ENCODE measurements at places on chromosomes 7 and 10.

DNA sequence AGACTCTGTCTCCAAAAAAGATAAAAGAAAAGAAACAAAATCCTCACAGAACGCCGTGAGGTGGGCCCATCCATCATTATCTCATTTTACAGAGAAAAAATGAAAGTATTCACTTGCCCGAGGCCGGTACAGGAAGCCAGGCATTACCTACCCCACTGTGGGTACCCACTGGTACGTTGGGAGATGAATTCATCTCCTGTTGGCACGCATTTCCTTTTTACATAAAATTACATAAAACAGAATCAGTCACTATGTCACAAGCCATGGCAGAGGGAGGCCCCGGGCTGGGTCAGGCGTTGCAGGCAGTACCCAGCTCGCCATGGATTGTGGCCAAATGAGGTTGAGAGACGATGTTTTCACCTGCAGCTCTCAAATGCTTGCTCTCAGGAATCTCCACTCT is 38.6 kb upstream of the TNRC18 start:
- no peak for DNase-seq

DNA sequence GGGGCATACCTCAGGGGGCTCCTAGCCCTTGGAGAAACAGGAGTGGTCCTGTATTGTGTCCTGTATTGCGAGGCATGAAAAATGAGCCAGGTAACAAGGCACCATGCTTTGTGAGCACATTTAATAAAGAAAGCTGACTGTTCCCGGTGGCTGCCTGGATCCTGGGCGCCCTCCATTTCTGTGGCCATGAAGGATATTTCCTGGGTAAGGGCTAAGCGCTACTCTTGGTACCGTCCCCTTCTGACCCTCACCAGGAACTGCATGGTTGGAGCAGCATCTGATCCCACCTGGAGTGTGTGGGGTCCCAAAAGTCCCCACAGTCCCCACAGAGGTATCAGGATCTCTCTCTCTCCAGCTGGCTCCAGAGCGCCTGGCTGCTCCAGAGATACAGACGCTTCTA is 139.5 kb downstream of the MAPK8 start:
- no peak for DNase-seq

DNA sequence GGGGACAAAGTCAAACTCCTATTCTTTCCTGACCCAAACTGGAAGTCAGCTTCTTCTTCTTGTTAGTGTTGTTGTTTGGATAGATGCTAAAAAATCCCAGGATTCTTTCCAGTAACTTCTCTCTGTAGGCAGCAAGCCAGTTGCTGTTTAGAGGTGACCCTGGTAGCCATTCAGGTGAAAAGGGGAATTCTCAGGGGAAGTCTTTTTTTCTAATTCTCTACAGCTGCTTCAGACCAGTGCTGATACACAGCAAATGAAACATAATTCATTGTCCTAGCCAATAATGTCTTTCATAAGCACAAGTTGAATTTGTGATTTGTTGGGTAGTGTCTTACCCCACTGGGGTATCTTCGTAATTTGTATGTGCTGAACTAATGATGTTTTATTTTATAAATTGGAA is 357.3 kb downstream of the BBS9 start:
- no peak for DNase-seq

DNA sequence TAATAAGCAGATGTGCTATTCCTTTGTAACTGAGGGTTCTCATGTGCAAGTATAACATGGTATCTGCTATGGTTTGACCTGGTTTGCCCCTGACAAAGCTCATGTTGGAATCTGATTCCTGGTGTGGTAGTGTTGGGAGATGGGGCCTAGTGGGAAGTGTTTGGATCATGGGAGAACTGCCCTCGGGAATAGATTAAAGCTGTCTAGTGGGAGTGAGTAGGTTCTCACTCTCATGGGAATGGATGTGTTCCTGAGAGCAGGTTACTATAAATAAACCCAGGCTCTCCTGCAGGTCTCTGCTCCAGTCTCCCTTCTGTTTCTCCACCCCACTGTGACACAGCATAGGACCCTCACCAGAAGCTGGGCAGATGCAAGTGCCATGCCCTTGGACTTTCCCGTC is 97.7 kb downstream of the ATE1 start:
- no peak for DNase-seq
